ENCODE measurements at places on chromosomes 6 and 20.

- no peak for DNase-seq
Measured at GRCh38 chr6:38572186-38572813, 67.4 kb downstream of the BTBD9 start.

GRCh38 chr20:157154-157553 is at the start of gene DEFB127:
TSS of gene DEFB127 (plus strand) at chr20:157454. CDS start at chr20:157545, 91 bp downstream.
- DNase-seq = no peak

- no peak for DNase-seq
Measured at GRCh38 chr6:162856885-162857284, 129.1 kb downstream of the PACRG start.

DNA sequence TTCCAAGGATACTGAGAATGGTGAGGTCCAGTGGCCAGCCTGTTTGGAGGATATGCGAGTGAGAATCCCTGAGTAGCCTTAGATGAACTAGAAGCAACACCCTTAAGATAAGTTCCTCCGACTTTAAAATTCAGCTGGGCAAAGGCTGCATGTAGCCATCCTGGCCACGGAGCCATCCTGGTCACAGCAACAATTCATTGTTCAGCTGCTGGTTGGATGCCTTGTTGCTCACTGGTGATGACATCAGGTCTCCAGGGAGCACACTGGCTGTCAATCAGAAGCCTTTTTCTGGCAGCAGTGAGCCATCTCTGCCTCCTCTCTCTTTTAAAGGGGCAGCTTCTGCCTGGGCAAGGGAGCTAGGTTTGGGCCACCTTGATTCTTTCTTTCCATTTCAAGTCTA is 22.4 kb upstream of the RIMS4 start:
- no peak for DNase-seq

DNA sequence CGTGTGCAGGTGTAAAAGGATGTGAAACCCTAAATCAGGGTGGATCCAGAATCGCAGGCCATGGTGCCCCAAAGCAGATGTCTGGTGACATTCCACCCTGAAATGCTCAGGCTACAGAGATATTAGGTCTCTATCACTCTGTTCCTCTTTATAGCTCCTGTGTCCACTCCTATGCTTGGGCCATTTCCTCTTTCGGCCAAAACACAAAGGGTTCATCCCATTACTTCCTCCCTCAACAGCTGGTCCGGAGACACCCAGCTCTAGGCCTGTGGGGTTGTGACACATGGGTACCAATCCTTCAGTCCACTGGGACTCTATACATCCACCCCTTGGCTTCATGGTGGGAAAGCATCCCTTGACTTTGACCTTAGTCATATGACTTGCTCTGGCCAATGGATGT is 1.7 kb upstream of the SIGLEC1 start:
- DNase-seq = no peak

GRCh38 chr20:48146877-48147276 is 361.6 kb upstream of the SULF2 start:
- DNase-seq = no peak

GRCh38 chr20:6492271-6493055 is 275.0 kb upstream of the BMP2 start:
- DNase-seq = no peak

GRCh38 chr20:62448038-62448437 is 20.7 kb upstream of the RBBP8NL start:
- no peak for DNase-seq

DNA sequence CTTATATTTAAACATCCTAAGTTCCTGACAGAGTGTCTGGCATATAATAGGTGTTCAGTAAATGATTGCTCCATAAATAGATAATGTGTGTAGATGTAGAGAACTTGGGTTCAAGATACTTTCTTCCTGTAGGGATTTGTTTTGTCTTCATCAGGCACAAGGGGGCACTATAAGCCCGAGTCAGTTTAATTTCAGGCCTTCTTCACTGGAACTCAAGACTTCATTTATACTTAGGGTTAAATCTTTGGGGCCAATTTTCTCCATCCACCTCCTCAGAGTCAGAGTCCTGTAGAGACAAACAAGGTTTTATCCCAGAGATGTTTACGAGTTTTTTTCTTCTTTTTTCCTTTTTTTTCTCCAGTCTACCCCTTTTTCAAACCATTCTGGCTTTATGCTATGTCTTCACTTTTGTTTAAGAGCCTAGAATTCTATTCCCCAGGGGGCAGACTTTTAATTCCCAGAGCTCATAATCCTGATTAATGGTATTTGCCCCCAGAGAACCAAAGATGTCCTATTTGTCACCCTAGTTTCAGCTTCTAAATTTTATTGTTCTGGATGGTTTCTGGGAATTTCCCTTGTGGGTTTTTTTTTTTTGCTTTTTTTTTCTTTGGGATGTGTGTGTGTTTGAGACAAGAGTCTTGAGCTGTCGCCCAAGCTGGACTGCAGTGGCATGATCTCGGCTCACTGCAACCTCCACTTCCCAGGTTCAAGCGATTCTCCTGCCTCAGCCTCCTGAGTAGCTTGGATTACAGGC is 88.4 kb downstream of the HFE start:
- DNase-seq = peak; percentile 59

- no peak for DNase-seq
Measured at GRCh38 chr6:73231986-73232391, 6.7 kb upstream of the KHDC1L start.

GRCh38 chr6:141758430-141758829 is 374.3 kb upstream of the GJE1 start:
- DNase-seq = no peak

DNA sequence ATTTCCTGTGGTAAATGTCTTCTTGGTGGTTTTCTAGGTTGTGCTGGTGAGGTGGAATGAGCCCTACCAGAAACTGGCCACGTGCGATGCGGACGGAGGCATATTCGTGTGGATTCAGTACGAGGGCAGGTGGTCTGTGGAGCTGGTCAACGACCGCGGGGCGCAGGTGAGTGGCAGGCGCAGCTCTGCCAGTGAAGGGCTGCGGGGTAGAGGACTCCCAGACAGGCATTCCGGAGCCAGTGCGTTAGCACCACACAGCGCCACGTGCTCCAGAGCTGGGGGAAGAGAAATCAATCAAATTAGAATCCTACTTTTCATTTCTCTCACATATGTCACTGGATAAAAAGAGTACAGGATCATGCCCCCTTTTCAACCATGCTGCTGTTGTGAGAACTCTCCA is 100.8 kb downstream of the TULP4 start:
- DNase-seq = no peak

DNA sequence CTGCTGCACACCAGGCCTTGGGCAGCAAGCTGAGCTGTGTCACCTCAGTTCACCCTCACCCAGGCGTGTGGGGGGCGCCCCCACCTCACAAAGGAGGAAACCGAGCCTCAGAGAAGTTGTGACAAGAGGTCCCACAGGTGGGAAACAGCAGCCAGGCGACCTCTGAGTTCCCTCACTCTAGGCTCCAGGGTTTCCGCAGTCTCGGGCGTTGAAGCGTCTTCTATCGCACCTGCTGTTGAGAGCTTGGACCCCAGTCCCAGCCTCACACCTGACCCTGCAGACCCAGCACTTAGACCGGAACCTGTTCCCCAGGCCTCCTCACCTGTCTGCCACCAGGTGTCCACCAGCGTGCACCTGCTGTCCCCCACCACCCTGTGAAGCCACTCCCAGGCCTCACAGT is 22.3 kb upstream of the APMAP start:
- DNase-seq = no peak

GRCh38 chr6:134317471-134318131 is at the start of gene SGK1:
TSS of gene SGK1 (minus strand) at chr6:134318112. CDS start at chr6:134317460, 652 bp downstream.
- DNase-seq = peak; percentile 20

DNA sequence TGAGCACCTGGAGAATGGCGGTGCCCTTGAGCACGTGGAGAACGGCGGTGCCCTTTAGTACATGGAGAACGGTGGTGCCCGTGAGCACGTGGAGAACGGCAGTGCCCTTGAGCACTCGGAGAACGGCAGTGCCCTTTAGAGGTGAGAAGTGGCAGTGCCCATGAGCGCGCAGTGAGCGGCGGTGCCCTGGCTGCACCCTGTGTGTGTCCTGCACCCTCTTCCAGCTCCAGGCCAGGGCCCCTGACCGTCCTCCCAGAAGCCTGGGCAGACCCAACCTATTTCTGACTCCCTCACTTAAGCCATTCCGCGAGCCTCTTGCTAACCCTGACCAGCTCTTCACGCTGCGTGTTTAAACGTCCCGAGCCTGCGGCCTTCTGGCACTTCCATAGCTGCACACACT is 151.3 kb downstream of the DLL1 start:
- peak; percentile 1 for DNase-seq

- DNase-seq = no peak
Measured at GRCh38 chr6:27986928-27987725, 30.1 kb downstream of the OR2B6 start.

DNA sequence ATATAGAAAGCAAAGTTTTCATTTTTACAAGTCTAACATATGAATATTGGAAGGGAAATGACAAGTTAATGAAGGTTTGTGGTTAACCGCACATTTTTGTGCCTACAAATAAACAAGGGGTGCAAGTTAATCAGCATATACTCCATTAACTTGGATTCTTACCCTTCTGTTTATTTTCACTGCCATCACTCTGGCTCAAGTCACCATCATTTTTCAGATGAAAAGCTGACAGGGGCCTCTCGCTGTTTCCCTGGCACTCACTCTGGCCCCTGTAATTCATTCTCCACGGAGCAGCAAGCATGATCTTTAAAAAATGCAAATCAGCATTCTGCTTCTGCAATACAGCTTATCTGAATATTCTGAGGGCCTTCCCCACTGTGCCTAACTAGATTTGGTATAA is 29.8 kb downstream of the APCDD1L start:
- DNase-seq = no peak

All from activated gamma-delta T cell treated with Interleukin-2 at 50 U/mL for 16 hours (primary cell).